Large intestine (tissue), 12 donors: ENCODE measurements at places on chromosomes 6 and 20.

- no peaks in the 10 kb centered on the region for H3K27me3 ChIP-seq
- H3K4me3 ChIP-seq: no peak overlapping the region
- H3K27ac ChIP-seq: no peak overlapping the region
- no peaks in the 10 kb centered on the region for H3K4me1 ChIP-seq
- DNase-seq: no peak
Measured at GRCh38 chr6:162069995-162070394, 657.6 kb downstream of the PRKN start.

GRCh38 chr6:157779705-157780604, 43.1 kb upstream of the SNX9 start:
- no peak overlapping the region for H3K4me3 ChIP-seq
- H3K4me1 ChIP-seq: no peaks in the 10 kb centered on the region
- H3K27ac ChIP-seq: no peak overlapping the region
- no peaks in the 10 kb centered on the region for H3K36me3 ChIP-seq
- DNase-seq: no peak
- no peaks in the 10 kb centered on the region for H3K27me3 ChIP-seq

DNA sequence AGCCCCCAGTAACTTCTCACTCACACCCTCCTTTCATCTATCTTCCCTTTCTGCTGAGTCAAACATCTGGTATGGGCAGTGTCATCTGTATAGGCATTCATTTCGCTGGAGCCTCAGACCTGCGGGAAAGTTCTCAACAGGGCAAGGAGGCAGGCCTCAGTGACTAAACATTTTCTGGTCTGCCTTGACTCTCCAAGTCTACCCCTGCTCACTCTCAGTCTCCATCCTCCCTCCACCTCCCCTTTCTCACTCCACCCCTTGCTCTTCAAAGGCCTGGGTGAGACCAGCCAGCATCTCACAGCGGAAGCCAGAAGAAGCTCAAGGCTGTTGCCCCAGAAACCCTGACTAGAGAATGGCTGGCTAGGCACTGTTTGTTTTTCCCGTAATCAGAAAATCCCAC, 105.0 kb upstream of the BEND6 start:
- H3K4me3 ChIP-seq: no peak overlapping the region
- no peaks in the 10 kb centered on the region for H3K4me1 ChIP-seq
- H3K36me3 ChIP-seq: no peaks in the 10 kb centered on the region
- no peak overlapping the region for H3K27ac ChIP-seq
- peaks cover 10% of the 10 kb centered on the region for H3K27me3 ChIP-seq
- no peak for DNase-seq

- H3K4me3 ChIP-seq: no peak overlapping the region
- peaks cover 3% of the 10 kb centered on the region for H3K4me1 ChIP-seq
- H3K36me3 ChIP-seq: no peaks in the 10 kb centered on the region
- no peak overlapping the region for H3K27ac ChIP-seq
Measured at GRCh38 chr6:100296810-100297544, 167.7 kb downstream of the SIM1 start.

- no peaks in the 10 kb centered on the region for H3K27me3 ChIP-seq
- no peak overlapping the region for H3K27ac ChIP-seq
- H3K4me3 ChIP-seq: no peak overlapping the region
- no peak for DNase-seq
Measured at GRCh38 chr6:104640150-104640700, 219.5 kb downstream of the HACE1 start.

- peak; percentile 84 for DNase-seq
- peaks cover 55% of the 10 kb centered on the region for H3K4me1 ChIP-seq
- H3K4me3 ChIP-seq: no peak overlapping the region
- no peaks in the 10 kb centered on the region for H3K36me3 ChIP-seq
Measured at GRCh38 chr6:43702534-43703440, 15.2 kb upstream of the MRPS18A start.

GRCh38 chr6:157325069-157325805, 1.9 kb upstream of the TMEM242 start:
- H3K27ac ChIP-seq: peak overlapping the region; percentile 43
- peak; percentile 79 for DNase-seq
- H3K36me3 ChIP-seq: peaks cover 3% of the 10 kb centered on the region
- H3K4me1 ChIP-seq: peaks cover 10% of the 10 kb centered on the region

DNA sequence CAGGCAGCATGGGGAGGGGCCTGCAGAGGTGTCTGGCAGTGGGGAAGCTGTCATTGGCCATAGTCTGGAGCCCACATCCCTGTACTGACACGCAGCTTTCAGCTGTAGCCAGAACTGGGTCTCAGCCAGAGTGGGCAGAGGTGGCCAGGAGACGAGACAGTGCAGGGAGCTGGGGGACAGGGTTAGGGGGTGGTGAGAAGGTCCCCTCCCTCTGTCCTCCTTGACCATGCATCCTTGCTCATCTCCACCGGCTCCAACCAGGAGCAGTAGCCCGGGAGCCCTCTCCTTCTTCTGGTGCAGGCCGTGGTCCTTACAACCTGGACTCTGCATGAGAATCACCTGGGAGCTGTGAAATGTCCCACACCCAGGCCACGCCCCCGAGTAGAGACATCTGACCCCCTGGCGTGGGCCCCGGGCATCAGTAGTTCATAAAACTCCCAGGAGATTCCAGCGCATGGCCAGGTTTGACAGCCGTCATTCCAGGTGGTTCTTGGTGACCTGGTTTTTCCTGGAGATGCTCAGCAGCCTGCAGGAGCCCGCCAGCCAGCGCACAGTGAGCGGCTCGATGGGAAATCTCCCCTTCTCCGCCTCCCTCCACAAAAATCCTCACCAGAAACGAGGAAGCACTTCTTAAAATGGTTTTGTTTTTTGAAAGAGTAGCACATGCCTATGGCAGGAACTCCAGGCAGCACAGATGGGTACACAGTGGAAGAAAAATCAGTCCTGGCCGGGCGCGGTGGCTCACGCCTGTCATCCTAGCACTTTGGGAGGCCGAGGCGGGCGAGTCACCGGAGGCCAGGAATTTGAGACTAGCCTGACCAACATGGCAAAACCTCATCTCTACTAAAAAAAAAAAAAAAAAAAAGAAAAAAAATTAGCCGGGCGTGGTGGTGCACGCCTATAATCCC, 56.2 kb downstream of the ADNP start:
- H3K36me3 ChIP-seq: peaks cover 3% of the 10 kb centered on the region
- H3K27me3 ChIP-seq: no peaks in the 10 kb centered on the region
- no peaks in the 10 kb centered on the region for H3K4me1 ChIP-seq
- H3K27ac ChIP-seq: no peak overlapping the region
- DNase-seq: no peak

GRCh38 chr6:2739335-2739734, 11.4 kb downstream of the MYLK4 start:
- no peak overlapping the region for H3K27ac ChIP-seq
- H3K4me1 ChIP-seq: peaks cover 3% of the 10 kb centered on the region
- no peak for DNase-seq
- no peak overlapping the region for H3K4me3 ChIP-seq

DNA sequence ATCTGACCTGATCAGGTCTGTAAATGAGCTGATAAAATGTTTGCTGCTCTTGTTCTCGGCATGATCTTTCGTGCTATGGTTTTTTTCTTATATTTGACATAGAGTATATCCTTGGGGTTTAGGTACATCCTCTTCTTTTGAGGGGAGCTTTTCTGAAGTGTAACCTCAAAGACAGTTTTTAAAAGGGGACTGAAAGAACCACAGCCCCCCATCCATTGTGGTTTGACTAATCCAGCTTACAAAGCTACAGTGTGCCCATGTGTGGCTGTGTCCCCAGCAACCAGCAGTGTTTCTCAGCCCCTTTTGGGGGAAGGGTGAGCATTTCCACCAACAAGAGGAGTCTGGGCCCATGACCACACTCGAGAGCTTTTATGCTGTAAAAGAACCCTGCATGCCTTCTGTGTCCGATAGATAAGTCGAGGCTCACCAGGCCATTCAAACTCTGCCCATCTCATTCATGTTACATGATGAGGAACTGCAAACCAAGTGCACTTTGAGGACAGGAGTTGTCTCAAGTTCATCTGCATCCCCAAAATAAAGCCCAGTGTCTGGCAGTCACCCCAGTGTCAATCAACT, 266.0 kb downstream of the SLC24A3 start:
- no peaks in the 10 kb centered on the region for H3K4me1 ChIP-seq
- H3K27me3 ChIP-seq: no peaks in the 10 kb centered on the region
- no peak overlapping the region for H3K4me3 ChIP-seq

GRCh38 chr6:4124351-4124750, 11.0 kb downstream of the ECI2 start:
- H3K4me1 ChIP-seq: peaks cover 10% of the 10 kb centered on the region
- no peak overlapping the region for H3K4me3 ChIP-seq
- no peak overlapping the region for H3K27ac ChIP-seq
- peaks cover 38% of the 10 kb centered on the region for H3K36me3 ChIP-seq

DNA sequence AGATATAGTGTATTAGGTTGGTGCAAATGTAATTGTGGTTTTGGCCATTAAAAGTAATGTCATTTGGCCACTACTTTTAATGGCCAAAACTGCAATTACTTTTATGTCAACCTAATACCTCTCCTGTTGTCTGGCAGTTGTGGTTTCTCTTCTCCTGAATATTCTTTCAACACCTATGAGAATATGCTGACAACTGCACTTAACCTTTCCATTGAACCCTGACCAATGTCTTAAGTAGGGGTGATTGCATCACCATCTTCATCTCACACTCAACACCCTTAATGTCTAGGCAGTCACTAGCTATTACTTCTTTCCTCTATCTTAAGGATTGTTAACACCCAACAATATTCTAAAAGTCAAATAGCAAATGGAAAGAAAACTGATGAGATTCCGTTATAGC, 200.5 kb upstream of the HSF2 start:
- H3K4me3 ChIP-seq: no peak overlapping the region
- peak; percentile 5 for DNase-seq
- H3K27me3 ChIP-seq: no peaks in the 10 kb centered on the region
- H3K4me1 ChIP-seq: no peaks in the 10 kb centered on the region
- no peaks in the 10 kb centered on the region for H3K36me3 ChIP-seq
- H3K27ac ChIP-seq: no peak overlapping the region

- H3K4me3 ChIP-seq: no peak overlapping the region
- peak; percentile 71 for DNase-seq
- H3K27me3 ChIP-seq: peaks cover 21% of the 10 kb centered on the region
- H3K36me3 ChIP-seq: no peaks in the 10 kb centered on the region
Measured at GRCh38 chr20:924639-925038, 8.5 kb upstream of the ANGPT4 start.

DNA sequence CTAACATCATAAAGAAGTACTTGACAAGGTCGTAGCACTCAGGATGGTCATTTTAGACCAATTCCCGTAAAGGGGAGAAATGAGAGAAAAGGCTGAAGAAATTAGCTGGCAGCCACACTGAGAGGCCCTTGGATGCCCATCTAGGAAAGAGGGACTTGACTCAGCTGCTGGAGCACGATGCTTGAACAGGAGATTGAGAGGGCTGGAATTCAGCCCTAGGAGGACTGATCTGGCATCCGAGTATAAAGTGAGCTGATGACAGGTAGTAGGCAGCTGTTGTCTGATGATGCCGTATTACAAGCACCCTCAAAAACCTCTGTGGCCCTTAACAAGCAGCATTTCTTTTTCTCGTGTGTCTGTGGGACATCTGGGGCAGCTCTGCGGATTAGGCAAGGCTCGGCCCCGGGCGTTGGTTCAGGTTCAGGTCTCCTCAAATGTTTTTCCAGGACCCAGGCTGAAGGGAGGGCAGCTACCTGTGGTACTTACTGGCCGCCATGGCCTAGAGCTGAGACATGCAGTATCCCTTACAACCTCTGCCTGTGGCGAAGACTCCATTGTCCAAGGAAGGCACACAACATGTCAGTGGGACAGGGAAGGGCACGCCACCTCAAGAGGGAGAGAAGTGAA, 219.6 kb upstream of the SNX9 start:
- no peak overlapping the region for H3K4me3 ChIP-seq
- H3K27me3 ChIP-seq: no peaks in the 10 kb centered on the region
- no peaks in the 10 kb centered on the region for H3K4me1 ChIP-seq

DNA sequence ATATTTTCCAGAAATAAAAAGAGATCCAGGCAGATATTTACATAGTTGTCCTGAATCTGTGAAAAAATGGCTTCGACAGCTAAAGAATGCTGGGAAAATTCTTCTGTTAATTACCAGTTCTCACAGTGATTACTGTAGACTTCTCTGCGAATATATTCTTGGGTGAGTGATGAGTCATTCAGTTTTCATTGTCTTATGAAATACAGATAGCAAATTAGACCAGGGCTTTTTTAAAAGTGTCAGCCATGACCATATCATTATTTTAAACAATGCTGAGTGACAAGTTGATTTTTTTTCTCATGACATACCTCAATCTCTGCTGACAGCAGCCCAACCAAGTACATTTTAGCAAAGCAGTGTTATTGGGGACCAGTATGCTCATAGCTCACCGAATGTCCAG, 32.8 kb downstream of the TSPYL4 start:
- no peaks in the 10 kb centered on the region for H3K27me3 ChIP-seq
- peaks cover 10% of the 10 kb centered on the region for H3K36me3 ChIP-seq
- H3K4me3 ChIP-seq: no peak overlapping the region
- DNase-seq: no peak
- H3K4me1 ChIP-seq: no peaks in the 10 kb centered on the region
